ENCODE measurements at places on chromosomes 1 and 21.

- DNase-seq: no peak
Measured at GRCh38 chr1:247357052-247357780, 25.5 kb upstream of the ZNF496 start.

DNA sequence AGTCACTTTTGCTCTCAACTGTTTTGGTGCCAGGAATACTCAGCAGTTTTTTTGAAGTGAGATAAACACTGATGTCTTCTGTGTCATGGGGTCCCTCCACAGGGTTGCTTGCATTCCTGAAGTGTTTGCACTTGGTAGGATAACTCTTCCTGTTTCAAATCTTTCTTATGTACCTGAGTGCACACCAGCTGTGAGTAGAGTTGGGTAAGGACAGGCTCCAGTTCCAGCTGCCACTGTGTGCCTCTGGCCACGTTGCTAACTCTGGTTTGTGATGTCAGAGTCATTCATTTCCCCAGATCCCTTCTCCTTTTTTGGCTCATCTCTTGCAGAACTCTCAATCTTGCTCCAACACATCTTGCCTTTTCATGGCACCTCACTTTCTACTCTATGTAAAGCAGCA lies 356.3 kb upstream of the B3GALT2 start:
- DNase-seq: no peak

- no peak for DNase-seq
Measured at GRCh38 chr1:166307261-166308188, 140.7 kb upstream of the FAM78B start.

GRCh38 chr1:24562625-24563024 lies 6.7 kb downstream of the NCMAP start:
- no peak for DNase-seq

- no peak for DNase-seq
Measured at GRCh38 chr21:40623528-40623927, 223.4 kb downstream of the DSCAM start.

GRCh38 chr1:1069056-1069710 lies 4.9 kb downstream of the RNF223 start:
- peak; percentile 74 for DNase-seq

DNA sequence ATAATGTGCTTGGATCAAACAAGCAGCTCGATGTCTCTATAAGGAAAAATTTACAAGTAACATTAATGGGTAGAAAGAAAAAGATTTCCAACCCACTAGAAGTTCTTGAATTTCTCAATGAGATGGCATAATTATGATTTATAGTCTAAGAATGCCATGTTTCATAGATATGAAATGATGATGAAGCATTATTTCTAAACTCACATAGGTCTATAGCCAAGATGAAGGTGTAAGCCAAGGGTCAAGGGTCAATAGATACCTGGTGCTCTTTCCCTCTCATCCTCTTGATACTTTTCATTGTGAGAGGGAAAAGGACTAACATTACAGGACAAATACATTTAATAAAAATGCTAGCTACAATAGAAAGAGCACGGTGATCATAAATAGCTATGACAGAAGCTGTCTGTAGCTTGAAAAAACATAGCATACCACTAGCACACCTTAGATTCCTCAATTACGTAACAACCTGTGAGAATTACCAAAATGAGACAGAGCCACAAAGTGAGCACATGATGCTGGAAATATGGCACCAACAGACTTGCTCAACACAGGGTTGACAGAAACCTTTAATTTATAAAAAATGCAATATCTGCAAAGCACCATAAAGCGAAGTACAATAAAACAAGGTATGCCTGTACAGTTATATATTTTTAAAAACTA lies 26.3 kb upstream of the F13B start:
- DNase-seq: no peak

DNA sequence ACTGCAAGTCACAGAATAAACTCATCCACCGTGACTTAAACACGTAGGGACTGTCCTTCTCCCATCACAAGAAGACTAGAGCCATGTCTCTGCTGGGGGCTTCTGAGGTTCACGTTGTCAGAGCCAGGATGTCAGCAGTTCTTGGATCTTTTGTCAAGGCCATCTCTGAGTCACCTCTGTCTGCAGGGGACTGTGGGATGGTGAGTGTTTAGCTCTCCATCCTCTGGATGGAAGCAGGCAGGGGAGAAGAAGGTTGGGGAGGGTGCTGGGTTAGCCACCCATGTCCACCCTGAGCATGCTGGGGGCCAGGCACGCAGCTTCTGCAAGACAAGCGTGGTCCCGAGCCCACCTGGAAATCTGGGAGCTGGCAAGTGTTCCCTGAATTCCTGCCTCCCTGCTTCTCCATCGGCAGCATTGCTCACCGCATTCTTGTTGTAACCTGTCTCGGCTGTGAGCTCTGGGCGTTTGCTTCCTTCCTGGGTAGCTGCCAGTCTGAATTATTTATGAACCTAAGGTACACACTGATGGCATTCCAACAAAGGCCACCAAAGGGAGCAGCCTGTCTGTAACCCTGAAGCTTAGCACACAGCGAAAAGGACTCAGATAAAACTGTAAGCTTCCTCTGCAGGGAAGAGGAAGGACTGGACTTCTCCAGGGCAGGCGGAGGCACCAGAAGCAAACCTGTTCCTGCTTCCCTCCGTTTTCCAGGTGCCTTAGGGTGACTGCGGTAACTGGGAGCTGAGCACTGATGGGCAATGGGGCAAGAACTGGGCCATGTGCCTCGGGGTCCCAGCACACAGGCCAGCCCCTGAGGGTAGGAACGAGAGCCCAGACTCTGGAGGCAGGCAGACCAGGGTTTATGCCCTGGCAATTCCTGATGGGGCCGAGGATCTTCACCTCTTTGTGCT lies 88.6 kb downstream of the RIPK4 start:
- peak; percentile 59 for DNase-seq

GRCh38 chr1:7491818-7492173 lies 279.3 kb upstream of the VAMP3 start:
- no peak for DNase-seq

DNA sequence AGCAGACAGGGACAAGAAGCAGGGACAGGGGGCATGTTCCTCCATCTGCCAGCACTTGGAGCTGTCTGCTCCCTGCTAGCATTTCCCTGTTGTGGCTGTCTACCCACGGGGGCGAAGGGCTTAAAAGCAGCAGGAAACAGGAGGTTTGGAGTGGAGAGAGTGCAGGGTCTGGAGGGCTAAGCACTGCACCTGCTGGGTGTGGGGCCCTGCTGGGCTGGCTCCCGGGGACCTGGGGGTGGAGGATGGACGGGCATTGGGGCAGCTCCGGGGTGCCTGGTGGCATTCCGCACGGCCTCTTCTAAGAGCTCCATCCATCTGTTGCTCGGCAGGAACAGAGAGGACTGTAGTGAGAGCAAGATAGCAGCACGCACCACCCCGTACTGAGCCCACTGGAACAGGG lies 21.2 kb downstream of the LRRC71 start:
- DNase-seq: no peak

Data from HTR-8/SVneo (cell line).